ENCODE measurements at places on chromosomes 12 and 14.

DNA sequence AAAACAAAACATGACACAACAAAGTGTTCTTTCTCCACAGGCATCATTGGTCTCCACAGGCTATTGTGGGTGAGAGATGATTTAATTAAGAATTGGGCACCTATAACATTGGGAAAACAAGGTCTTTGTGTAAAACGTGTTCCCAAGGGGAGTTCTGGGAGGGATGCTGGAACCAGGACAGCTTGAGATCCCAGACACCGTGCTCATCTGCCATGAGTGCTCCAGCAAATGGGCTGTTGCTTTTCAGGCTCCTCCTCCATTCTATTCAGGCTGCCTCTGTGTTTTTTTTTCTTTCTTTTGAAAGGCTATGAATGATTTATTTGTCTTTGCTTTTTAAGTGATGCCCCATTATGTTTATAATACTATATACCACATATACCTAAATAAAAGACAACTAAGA is 122.4 kb downstream of the DACT1 start:
- DNase-seq: no peak

GRCh38 chr14:56085471-56085870 is 32.7 kb upstream of the PELI2 start:
- DNase-seq: no peak

DNA sequence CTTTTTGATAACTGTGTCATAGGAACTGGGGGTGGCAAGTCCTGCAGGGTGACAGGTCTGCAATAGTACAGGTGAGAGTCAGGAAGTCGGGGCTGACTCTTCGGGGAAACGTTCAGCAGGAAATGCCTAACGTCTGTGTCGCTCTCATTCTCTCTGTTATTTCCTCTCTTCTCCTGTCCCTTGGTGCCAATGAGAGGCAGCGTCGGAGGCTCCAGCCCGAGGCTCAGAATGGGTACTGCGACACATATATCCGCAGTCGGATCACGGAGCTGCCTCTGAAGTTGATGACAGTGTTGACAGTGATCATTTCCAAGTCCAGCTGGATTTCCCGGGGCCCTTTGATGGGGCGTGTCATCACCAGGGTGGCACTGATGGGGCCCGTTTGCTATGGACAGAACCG is 2.7 kb upstream of the TC2N start:
- no peak for DNase-seq

DNA sequence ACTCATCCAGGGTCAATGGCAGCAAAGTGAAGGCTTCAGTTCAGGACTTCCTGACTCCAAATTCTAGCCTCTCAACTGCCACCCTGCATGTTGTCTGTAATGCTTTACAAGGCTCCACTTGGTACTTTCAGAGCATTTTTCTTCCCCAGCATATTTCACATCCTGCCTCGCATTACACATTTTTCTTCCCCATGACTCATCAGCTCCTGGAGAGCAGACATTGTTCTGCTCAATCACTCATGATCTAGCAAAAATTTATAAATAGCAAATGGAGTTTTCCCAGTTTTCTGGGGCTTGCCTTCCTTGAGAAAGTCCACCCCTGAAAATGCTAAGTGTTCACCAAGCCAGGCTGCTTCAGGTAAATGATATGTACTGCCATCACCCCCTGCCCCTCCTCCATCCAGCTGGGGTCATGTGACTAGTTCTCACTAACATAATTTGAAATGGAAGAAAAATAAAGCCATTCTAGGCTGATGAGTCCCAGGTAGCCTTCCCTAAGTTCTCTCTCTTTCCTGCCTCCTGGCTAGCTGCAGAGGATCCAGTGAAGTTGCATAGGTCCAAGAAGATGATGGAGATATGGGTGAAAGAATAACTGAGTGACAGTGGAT is 69.4 kb downstream of the ARMH4 start:
- DNase-seq: no peak

- no peak for DNase-seq
Observed at GRCh38 chr14:54730156-54730961, 163.4 kb downstream of the SAMD4A start.

DNA sequence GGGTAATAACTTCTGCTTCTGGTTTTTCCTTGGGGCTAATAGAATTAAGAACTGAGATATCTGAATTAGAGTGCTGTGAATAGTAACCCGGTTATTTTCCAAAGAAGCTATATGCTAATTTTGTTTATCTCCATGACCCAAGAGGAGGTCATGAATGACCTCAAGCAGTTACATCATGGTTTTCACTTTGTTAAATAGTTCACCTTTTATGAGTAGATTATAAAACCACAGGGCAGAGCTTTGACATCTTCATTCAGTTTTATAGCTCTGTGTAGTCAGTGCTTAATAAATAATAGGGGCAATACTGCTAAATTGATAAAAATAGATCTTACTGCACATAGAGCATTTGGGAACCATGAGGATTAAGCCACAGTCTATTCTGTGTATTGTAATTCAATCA is 462.2 kb downstream of the LRIG3 start:
- DNase-seq: no peak

GRCh38 chr12:130031571-130032189 is 127.9 kb upstream of the TMEM132D start:
- DNase-seq: no peak
